ENCODE measurements at places on chromosomes 6 and 20. TPM values are rescaled to one million over a fixed set of nuclear protein-coding genes. Genes with fewer than 3 reads are reported as not detected.

DNA sequence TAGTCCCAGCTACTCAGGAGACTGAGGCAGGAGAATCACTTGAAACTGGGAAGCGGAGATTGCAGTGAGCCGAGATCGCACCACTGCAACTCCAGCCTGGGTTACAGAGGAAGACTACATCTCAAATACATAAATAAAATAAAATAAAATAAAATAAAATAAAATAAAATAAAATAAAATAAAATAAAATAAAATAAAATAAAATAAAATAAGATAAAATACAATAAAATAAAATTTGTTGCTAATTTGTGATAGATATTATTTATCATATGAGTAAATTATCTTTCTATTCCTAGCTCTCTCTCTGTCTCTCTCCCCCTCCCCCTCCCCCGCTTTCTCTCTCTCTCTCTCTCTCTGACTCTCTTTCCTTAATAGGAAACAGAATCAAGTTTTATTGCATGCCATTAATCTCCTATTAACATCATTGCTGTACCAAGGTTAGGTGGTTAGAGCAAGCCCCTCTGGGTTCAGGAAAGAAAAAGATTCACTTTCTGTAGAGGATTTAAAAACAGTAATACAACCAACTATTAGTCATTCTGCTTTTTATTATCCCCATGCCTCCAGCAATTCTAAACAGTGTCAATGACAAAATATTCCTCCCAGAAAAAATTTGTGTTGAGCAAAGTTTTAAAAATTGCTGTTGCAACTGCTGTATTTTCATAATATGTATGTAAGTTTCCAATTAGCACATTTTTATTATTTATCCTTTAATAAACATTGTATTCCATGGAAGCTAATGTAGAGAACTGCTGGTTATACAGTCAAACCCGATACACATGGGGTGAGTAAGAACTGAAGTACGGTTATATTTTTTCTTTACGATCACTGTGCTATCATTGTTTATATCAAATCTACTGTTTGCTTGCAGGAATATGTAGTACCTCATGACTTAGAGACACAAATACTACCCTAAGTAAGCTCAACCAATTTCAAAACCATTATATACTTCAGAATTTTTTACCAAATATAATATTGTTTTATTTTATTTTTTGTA lies 22.1 kb downstream of the BMP5 start:
- DNase-seq: no peak

DNA sequence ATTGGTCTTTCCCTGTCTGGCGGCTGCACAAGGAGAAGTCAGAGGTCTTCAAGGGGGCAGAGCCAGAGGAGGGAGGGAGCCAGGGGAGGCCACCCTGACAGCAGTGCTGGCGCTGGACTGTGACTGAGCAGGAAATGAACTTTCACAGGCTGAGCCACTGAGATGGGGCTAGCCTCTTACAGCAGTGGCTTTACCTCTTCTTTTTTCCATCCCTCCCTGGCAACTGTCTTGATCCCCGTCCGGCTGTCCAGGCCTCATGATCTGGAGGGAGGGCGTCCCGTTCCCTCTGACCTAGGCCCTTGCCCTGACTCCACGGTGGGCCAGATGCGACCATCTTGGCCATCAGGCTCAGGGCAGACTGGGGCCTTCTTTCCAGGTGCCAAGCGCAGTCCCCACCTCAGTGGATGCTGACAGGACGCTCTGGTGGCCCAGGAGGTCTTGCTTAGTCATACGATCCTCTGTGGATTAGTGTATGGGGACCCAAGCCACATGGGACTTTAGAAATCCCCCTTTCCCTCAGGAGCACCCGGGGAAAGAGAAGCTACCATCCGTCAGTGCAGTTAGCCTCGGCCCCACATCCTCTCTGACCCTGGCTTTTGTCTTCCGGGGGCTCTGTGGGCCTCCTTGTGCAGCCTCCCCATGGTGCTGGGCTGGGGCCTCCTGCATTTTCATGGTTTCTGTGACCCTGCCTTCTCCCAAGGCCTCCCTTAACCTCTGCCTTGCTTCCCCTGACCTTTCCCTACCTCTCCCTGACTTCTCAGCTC lies 57.4 kb upstream of the CCDC167 start:
- peak; percentile 13 for DNase-seq

- DNase-seq: no peak
These were observed 109.8 kb downstream of the CHD6 start for GRCh38 chr20:41508335-41508734.

GRCh38 chr20:2172305-2173175 lies 70.9 kb downstream of the STK35 start:
- DNase-seq: peak; percentile 49

DNA sequence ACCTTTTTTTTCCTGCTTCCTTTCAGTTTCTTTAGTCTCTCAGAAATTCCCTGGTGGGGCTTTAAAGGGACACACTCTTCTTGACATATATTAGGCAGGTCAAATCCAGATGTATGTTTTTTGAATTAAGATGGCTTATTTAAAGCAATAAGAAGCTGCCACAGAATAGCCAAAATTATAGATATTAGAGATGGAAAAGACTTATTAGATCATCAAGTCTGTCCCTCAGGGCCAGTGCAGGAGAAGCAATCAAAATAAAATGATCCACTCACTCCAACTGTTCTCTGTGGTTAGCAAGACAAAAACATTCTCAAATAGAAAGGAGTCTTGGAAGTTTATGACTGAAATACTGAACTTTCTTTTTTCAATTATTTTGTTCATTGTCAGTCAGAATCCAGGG lies 462.8 kb downstream of the CDC5L start:
- no peak for DNase-seq

GRCh38 chr6:156886409-156886808 lies 109.2 kb downstream of the ARID1B start:
- no peak for DNase-seq

DNA sequence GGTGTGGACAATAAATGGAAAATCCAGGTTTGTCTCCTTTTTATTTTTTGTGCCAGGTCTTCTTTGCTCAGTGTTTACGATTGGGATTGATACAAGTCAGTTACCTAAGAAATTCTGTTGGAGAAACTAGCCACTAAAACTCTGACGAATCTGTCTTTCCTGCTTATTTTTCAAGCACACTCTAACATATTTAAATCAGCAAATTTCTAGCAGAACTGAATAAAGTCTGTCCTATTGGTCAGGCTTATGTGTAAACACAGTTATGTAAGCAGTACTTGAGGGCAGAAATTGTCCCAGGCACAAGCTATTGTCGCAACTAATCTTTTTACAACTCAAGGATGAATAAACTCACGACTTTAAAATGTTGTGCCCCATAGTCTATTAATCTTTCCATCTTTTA lies 12.1 kb upstream of the EXOC2 start:
- no peak for DNase-seq

DNA sequence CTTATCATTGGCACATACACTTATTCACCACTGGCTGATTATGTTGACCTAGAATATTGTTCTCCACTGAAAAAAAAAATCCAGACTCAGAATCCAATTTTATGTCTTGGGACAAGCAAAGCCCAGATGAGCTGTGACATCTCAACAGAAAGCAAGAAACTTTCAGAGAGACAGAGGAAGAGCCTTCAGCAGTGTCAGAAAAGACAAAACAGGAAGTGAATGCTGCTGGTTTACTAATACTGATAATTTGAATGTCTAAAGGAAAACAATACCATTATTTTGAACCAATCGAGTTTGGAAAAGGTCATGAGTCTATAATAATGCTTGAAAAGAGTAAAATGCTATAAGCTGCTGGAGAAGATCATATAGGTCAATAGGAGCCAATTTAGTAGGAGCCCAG lies 179.8 kb upstream of the RIMS1 start:
- DNase-seq: no peak

DNA sequence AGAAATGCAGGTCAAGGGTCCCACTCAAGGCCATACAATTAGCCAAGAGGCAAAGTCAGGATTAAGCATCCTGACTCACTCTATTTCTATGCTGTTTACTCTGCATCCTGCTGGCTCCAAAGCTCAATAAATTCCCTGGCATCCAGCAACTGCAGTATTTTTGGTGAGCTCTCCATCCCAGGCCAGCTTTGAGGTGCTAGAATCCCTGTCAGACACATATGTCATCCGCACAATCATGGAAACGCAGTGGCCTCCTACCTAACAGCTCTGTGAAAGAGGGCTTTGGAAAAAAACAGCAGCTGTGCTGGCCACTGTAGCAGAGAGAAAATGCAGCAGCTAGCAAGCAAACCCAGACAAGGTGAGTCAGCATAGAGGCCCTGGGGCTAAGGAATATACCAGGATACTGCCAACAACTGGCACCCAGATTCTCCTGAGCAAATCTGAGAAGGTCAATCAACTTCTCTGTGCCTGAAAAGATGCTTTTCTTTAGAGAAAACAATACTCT lies 58.4 kb downstream of the ANKEF1 start:
- peak; percentile 77 for DNase-seq

- no peak for DNase-seq
These were observed 248.2 kb downstream of the KHDC1L start for GRCh38 chr6:72977114-72977513.

DNA sequence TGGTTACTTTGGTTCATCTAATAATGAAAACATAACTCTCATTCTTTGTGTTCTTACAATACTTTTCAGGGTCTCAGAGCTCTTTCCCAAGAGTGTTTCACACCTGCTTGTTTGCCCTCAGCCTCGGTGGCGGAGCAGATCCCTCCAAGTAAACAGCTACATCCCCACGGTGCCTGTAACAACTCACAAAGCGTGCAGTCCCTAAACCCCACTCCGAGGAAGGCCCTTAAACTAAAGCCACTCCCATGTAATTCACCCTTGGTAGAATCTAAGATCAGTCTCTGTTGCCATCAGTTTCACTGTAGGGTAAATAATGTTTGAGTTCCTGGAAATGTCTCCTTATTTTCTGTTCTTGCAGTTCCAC lies 101.1 kb downstream of the TFAP2A start:
- DNase-seq: no peak

- DNase-seq: no peak
These were observed 57.0 kb downstream of the FRK start for GRCh38 chr6:116003668-116004067.

DNA sequence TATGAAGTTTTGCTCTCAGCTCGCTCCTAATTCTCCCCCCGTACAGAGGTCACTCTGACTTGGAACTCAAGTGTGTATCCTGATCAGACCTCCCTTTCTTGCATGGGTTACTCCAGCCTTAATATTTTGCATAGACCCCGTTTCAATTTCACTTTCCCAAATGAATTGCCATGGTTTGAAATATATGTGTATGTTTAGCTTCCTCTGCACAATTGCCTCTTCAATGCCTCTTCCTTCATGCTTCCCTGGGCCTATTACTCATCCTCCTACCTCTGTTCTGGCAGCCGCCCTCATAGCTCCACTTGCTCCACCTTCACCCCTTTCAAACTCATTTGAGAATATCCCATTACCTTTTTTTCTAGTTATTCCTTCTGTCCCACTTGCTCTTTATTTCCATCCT lies 90.0 kb upstream of the SAMD5 start:
- DNase-seq: no peak

DNA sequence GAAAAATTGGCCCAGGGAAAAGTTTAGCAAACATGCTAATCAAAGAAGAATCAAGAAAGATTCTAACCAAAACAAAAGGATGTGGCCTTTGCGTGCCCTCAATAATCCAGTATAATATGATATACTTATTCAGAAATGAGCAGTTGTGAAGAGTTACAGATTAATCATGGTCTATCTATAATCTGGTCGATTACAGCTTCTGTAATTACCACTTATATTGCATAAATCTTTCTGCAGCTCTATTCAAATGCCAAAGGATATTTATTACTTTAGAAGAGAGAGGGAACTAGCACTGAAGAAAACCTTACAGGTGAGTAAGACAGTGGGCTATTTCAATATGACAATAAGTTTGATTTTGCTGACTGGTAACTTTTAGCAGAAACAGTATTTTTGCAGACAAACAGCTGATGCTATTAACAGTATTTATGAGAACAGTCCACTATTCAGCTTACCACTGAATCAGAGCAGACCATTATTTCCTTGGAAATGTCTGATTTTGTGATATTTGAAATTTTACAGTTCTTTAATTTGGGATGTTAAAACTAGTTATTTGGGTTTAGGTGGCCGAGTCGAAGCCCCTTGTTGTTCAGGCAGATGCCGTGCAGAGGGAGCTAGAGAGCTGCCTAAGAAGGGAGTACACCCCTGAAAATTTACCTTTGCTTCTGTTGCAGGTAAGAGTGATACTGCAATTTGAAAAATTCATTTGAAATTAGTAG lies 92.2 kb downstream of the CEP57L1 start:
- peak; percentile 34 for DNase-seq

DNA sequence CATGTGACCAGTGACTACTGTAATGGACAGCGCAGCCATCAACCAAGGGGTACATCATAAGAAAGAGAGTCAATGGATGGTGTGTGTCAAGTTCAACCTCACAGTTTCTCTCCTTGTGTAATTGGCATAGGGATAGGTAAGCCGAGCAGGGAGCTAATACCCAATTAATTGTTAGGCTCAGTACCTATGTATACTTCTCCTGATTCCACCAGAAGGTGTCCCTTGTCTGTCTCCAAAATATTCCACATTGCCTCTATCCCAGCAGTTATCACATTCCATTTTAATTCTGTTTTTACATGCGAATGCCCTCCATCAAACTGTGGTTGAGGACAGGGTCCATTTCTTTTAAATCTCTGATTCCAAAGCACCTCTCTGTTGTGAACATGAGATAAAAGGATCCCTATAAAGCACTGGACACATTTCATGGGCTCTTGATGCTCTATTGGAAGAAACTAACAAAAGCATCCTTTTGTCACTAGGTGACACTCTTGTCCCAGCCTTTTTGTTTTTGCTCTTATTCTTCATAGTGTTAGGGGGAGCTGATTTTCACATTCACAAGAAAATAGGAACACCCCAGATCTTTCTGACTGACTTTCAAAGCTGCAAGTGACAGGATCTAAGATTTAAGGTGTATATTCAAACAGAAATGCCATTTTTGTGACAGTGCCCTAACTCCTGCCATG lies 38.9 kb downstream of the FBXO9 start:
- DNase-seq: peak; percentile 38

GRCh38 chr20:50409495-50409894 lies 100.7 kb upstream of the PTPN1 start:
- no peak for DNase-seq

GRCh38 chr6:109452181-109452580 lies 3.4 kb downstream of the MICAL1 start:
- DNase-seq: no peak

- DNase-seq: no peak
These were observed 117.3 kb downstream of the TMEM170B start for GRCh38 chr6:11654876-11655275.

GRCh38 chr6:41638002-41638934 lies at the start of gene MDFI:
Gene MDFI (plus strand): TSS chr6:41638468. CDS start chr6:41638750, 282 bp downstream.
- no peak for DNase-seq

GRCh38 chr6:36126553-36127458 lies 3.5 kb upstream of the MAPK13 start:
- DNase-seq: peak; percentile 48

CLPSL1 gene
- total RNA-seq: not detected

TRIM26 gene
- 27.8 TPM for total RNA-seq

HTR1E gene
- total RNA-seq: not detected

PGC gene
- not detected for total RNA-seq

CFAP61 gene
- total RNA-seq: 0.16 TPM

TNFRSF6B gene
- 3.4 TPM for total RNA-seq

EPHA7 gene
- total RNA-seq: not detected

USP49 gene
- 0.74 TPM for total RNA-seq

TPD52L1 gene
- total RNA-seq: 2.9 TPM

CST4 gene
- total RNA-seq: not detected

SPTLC3 gene
- 3.8 TPM for total RNA-seq

STK4 gene
- total RNA-seq: 21.3 TPM

C20orf141 gene
- not detected for total RNA-seq

NR2E1 gene
- total RNA-seq: 0.05 TPM

Data from A172 (cell line).